ENCODE measurements at places on chromosomes 6 and 20. TPM values are rescaled to one million over a fixed set of nuclear protein-coding genes. Genes with fewer than 3 reads are reported as not detected.

C4B gene
- 1.6 TPM for polyA plus RNA-seq

B3GAT2 gene
- polyA plus RNA-seq, result not detected

RCAN2 gene
- polyA plus RNA-seq, result not detected

PRRT1 gene
- polyA plus RNA-seq, result 0.75 TPM

PSMG4 gene
- polyA plus RNA-seq, result 25.1 TPM

Data from foreskin keratinocyte (primary cell).